ENCODE measurements at places on chromosomes 5 and 9. TPM values are rescaled to one million over a fixed set of nuclear protein-coding genes. Genes with fewer than 3 reads are reported as not detected.

ANXA2R gene
- polyA plus RNA-seq, result 0.62 TPM

DNA sequence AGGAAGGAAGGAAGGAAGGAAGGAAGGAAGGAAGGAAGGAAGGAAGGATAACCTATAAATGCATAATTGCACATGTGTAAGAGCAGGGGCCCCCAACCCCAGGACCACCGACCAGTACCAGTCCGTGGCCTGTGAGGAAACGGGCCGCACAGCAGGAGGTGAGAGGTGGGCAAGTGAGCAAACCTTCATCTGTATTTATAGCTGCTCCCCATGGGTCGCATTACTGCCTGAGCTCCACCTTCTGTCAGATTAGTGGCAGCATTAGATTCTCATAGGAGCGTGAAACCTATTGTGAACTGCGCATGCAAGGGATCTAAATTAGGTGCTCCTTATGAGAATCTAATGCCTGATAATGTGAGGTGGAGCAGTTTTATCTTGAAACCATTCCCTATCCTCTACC lies 66.1 kb downstream of the SH3RF2 start:
- DNase-seq, result no peak

DNA sequence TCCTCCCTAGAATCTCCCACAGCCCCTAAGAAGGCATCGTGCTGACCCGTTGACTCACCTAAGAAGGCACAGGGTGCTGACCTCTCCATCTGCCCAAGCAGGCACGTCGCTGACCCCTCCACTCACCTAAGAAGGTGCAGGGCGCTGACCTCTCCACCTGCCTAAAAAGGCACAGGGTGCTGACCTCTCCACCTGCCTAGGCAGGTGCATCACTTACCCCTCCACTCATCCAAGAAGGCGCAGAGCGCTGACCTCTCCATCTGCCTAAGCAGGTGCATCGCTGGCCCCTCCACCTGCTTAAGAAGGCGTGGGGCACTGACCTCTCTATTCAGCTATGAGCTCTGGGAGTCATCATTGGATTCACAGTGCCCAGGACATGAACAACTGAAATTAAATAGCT lies 54.4 kb upstream of the FCN1 start:
- no peak for DNase-seq

DNA sequence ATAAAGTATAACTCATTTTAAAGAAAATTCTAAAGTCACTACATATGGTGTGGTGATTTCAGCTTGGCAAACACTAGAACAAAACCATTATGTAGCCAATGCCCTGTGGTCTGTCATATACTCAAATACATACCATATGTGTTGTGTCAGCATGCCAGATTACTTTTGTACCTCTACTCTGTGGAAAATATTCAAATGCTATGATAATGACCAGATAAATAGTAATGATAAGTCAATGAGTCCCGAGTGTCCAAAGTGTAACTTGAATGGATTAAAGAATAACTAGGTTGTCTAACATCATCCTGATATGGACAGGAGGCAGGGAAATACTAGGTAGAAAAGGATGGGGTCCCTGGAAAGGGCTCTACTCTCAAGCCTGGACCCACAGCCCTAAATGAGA lies 58.0 kb upstream of the IL6ST start:
- no peak for DNase-seq

MLANA gene
- polyA plus RNA-seq, result 0.93 TPM

- no peak for DNase-seq
Observed at GRCh38 chr5:132487841-132488555, 2.6 kb downstream of the IRF1 start.

GRCh38 chr5:6721442-6721841 lies 8.2 kb downstream of the TENT4A start:
- DNase-seq, result no peak

ABO gene
- polyA plus RNA-seq, result 19.2 TPM

PCSK5 gene
- polyA plus RNA-seq, result 18.7 TPM

- DNase-seq, result no peak
Observed at GRCh38 chr9:78044886-78045285, 13.3 kb upstream of the GNAQ start.
